Neuronal stem cell (in vitro differentiated cells): ENCODE measurements at places on chromosomes 2 and 18.

- no peak for DNase-seq
Observed at GRCh38 chr2:240340361-240340761, 95.1 kb upstream of the GPC1 start.

DNA sequence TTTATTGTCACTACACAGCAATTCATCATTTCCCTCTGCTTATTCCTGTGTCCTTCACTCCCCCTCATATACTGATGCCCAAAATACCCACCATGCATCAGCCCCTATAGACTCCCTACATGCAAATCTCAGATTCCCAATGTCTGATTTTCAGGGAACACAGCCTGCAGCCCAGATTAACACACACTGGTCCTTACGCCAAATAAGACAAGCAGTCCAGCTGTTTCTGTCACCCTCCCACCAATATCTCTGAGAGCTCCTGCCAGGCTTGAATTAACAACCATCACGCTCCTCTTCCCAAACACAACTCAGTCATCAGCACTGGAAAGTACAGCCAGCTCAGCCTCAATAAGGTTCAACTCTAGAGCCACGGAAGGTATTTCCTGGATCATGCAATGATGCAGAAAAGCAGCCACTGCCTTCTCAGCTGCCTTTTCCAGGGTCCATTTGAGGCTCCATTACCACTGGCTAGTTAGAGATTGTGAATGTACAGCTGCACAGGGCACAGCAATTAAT, 39.0 kb upstream of the SLC35F5 start:
- no peak for DNase-seq

GRCh38 chr18:10784596-10785202, 258.9 kb downstream of the NAPG start:
- no peak for DNase-seq

- no peak for DNase-seq
Observed at GRCh38 chr2:223457301-223457700, 144.9 kb downstream of the SCG2 start.
